ENCODE measurements at places on chromosomes 2 and 18. TPM values are rescaled to one million over a fixed set of nuclear protein-coding genes. Genes with fewer than 3 reads are reported as not detected.

UGT1A3 gene
- total RNA-seq: not detected

EML6 gene
- 2.4 TPM for total RNA-seq

DNA sequence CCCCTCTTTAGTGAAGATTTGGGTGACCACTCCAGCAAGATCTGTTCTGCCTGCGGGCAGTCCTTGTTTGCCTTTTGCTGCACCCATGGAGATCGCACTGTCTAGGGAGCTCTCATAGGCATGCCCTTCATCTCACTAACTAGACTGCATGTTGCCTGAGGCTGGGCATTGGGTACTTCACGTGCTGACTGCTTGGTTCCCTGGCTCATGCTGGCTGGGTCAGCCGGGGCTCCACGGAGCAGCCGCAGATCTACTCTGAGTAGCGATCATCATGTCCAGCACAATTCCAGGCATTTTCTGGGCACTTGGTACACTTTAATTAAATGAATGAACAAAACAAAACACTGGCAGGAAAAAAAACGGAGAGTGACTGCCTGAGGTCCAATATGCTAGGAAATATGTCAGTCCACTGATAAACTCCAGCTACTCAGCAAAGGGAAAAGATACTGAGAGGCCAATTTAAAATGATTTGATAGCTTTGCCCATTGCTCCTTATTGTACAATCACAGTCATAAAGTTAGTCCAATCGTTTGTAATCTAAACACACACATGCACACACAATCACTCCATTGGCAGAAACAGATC, 220.3 kb downstream of the C1D start:
- DNase-seq: no peak

GRCh38 chr2:1518867-1519530, 105.7 kb downstream of the TPO start:
- no peak for DNase-seq

GRCh38 chr2:38835990-38836389, 39.7 kb downstream of the DHX57 start:
- no peak for DNase-seq

- no peak for DNase-seq
These were observed 105.5 kb upstream of the GLI2 start for GRCh38 chr2:120630031-120630701.

- no peak for DNase-seq
These were observed 1022.9 kb upstream of the NRXN1 start for GRCh38 chr2:52054824-52055223.

GRCh38 chr2:216574586-216574985, 58.6 kb upstream of the IGFBP2 start:
- DNase-seq: no peak

GRCh38 chr18:33820517-33821371, 242.7 kb downstream of the ASXL3 start:
- no peak for DNase-seq

Data from activated naive CD8-positive, alpha-beta T cell treated with anti-CD3 and anti-CD28 coated beads, Interleukin-2, amount 10 ng/mL, durations not matched to agents 7 days and 5 days (primary cell).